Nucleus accumbens (tissue), 56 donors: ENCODE measurements at places on chromosomes 11 and 22.

DNA sequence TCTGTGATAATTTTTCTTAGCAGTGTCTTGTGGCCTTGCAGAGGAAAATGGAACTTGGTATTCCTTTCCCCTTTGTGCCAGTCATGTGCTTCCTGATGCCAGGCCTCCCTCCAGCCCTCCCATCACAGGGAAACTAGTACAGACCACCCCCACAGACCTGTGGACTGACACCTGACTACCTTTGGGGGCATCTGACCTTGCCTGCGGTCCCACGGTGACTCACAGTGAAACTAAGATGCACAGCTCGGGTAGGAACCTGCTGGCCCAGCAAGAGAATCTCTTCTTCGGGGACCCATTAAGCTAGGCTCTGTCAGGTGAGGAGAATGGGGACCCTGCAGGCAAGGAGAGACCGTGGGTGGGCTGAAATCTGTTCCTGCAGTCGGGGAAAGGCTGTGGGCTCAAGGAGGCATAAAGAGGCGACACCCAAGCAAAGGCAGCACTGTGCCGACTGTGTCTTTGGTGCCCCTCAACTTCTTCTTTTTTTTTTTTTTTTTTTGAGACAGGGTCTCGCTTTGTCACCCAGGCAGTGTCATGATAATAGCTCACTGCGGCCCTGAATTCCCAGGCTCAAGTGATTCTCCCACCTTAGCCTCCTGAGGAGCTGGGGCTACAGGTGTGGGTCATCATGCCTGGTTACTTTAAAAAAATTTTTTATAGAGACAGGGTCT is 20.8 kb upstream of the PEX26 start:
- peak; percentile 14 for DNase-seq

- DNase-seq: no peak
Measured at GRCh38 chr11:116689413-116690127, 83.2 kb downstream of the BUD13 start.

DNA sequence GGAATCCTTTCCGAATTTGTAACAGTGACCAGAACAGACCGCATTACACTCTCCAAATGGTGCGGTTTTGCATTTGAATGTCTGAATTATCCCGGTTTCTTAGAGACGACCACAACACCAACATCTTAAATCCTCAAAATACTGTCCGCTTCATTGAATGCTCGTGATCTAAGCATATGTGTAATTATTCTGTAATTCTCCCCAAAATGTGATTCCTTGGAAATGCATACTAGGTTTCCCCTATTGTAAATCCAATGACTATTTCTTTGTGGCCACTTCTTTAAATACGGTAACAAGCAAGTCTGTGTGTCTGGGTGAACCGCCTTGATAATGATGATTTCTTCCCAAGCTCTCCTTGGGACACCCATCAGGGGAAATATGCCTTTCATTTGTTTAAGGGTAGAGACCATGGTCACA is 87.3 kb upstream of the DBX1 start:
- DNase-seq: no peak

DNA sequence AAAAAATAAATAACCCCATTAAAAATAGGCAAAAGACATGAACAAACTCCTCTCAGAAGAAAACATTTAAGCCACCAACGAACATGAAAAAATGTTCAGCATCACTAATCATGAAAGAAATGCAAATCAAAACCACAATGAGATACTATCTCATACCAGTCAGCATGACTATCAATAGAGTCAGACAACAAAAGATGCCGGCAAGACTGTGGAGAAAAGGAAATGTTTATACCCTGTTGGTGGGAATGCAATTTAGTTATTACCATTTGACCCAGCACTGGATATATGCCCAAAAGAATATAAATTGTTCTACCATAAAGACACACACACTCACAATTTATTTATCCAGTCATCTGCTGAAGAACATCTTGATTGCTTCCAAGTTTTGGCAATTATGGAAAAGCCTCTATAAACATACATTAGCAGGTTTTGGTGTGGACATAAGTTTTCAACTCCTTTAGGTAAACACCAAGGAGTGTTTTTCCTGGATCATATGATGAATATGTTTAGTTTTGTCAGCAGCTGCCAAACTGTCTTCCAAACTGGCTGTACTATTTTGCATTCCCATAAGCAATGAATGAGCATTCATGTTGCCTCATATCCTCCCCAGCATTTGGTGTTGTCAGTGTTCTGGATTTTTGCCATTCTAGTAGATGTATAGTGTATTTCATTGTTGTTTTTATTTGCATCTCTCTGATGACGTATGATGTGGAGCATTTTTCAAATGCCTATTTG is 28.0 kb downstream of the OR8D1 start:
- DNase-seq: no peak

GRCh38 chr11:486189-486588 is 20.9 kb downstream of the RNH1 start:
- no peak for DNase-seq

GRCh38 chr11:59601788-59602187 is 13.8 kb downstream of the OSBP start:
- no peak for DNase-seq

DNA sequence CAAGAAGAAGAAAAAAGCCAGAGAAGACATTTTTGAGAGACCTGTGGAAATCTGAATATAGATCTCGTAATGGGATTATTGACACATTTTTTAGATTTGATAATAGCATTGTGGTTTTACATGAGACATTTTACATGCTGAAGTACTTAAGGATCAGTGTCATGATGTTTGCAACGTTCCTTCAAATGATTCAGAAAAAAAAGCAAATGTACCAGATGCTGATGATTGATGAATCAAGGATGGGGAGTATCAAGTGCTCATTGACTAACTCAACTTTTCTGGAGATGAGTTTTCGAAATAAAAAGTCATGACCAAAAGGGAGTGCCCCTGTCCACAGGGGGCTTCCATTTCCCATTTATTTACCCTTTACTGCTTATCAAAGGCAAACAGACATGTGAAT is 207.0 kb upstream of the SORL1-AS1 start:
- DNase-seq: no peak

DNA sequence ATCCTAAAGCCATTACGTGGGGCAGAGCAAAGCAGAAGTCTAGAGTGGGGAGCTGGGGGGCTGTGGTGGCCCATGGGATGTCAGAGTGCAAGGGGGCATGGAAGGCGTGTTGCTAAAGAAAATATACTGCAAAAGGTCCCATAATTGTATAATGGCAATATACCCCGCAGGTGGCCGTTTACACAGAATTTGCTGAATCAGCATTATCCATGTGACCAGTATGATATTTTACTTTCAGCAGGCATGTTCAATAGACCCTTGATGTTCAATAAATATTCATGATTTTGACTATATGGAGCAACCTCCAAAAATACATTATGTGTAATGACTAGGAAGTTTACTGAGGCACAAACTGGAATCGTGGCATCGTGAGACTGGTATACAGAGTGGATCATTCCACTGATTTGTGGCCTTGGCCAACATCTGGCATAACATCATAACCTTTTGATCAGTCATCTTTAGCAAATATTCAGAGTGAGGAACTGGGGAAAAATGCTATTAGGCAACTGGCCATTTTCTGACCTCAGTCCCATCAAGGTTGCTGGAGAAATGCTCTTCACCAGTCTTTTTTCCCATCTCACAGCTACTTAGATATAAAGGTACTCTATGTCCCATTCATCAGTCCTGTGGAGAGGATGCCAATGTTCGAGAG is 29.3 kb upstream of the PPP2R1B start:
- DNase-seq: no peak

DNA sequence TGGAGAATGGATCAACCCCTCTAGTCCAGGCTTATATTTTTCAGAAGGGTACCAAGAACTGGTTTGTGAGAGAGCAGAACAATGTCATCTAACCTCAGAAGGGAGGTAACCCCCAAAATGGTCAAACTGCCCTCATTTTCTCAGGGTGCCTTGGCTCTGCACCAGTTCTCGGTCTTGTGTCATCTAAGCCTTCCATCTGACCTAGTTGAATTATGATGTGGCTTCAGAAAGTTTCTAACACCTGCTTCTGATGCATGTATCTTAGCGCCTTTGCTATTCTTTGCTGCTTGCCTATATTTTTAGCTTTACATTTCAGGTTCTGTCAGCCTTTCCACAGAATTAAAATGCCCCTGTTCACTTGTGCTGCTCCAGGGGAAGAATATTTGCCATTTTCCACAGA is 91.7 kb upstream of the E2F8 start:
- no peak for DNase-seq

GRCh38 chr11:117475716-117476530 is 148.3 kb downstream of the CEP164 start:
- DNase-seq: no peak

- no peak for DNase-seq
Measured at GRCh38 chr11:12185914-12186313, 75.5 kb downstream of the MICAL2 start.

DNA sequence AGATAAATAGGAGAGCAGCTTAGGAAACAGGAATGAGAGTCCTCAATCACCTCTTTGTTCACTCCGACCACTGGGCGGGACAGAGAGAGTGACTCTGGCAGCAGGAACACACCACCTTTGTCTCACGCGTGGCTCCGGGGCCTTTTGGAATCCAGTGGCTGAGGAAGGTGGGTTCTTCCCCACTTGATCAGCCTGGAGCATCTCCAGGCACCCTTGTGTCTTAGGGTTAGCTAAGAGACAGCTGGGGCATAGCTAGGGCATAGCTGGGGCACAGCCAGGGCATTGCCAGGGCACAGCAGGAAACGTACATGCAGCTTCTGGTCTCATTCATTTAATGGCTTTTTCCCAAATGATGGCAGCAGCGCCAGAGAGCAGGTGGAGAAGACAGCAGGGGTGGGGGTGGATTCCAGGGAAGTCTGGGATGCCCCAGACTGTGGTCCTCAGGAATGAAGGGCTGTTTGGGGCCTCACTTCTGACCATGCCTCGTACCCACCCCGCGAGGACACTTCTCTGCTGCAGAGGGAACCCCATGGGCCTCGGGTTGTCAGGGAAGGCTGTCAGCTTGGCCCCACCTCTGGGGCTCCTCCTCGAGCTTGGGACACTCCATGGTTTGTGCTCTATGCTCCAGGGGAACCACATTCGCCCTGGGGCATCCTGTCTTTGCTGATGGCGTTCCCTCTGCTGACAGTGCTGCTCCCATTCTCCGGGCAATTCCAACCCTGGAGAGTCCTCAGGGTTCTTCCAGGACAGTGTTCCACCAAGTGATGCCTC is 30.4 kb upstream of the SHANK2 start:
- DNase-seq: no peak

DNA sequence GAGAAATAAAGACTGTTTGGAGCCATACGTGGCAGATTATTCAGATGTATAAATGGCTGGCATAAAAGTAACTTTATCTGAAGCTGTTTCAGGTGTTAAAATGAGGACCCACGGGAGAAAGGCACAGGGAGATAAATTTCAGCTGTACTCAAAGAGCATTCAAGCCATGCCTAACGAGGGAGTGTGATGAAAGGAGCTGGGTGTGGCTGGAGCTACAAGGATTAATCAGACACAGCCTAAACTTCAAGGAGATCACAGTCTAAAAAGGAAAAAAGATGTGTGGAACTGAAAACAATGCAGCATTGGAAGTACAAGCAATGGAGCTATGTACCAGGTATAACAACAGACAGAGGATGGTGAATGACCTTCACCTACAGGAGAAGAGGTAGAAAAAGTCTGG is 120.8 kb upstream of the APOA1 start:
- DNase-seq: no peak

- DNase-seq: no peak
Measured at GRCh38 chr22:46764140-46764680, 1.8 kb downstream of the TBC1D22A start.

DNA sequence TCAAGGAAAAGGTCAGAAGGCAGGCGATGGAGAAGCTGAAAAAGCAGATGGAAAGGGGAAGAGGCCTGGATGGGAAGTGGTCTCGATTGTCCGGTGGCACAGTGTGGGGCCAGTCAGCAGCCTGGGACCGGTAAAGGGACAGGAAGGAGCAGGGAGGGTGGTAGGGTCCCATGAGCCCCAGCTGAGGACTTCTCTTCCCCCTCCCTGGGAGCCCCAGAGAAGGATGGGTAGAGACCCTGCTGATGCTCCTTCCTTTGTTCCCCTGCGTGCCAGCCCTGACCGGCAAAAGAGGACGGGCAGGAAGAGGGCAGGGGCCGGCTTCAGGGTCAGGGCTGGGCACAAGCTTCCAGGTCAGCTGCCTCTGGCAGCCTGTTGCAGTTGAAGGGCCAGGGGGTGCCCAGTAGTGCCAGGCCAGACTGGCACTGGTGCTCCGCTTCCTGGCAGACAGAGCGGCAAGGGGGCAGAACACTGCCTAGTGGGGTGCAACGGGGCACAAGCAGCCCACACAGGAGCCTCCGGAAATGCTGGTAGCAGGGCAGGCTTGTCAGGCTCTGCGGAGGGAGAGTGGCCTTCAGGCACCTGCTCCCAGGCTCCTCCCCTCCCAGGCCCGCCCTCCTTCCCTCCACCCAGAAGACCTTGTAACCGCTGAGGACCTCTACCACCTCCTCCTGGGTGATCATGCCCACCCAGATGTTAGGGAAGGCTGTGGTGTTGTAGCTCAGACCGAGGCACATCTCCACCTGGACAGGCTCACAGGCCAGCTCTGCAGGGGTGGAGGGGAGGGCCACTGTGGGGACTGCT is 739 bp upstream of the C1QTNF5 start:
- peak; percentile 45 for DNase-seq

DNA sequence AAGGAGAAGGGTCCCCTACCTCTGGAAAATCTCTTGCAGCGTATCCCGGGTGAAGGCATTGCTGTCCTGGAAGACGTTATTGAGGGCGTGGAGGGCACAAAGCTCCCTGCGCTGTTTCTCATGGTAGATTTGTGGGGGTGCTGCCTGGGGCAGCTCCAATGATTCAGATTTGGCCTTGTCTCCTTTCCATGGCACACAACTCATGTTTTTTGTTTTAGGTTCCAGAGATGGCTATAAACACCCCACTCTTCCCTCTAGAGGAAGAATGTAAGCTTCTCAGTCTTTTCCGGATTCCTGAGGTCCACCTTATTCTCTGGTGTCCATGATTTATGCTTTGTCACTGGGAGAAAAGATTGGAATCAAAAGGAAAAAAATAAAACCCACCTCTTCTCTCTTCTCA is 959 bp downstream of the JOSD1 start:
- no peak for DNase-seq

DNA sequence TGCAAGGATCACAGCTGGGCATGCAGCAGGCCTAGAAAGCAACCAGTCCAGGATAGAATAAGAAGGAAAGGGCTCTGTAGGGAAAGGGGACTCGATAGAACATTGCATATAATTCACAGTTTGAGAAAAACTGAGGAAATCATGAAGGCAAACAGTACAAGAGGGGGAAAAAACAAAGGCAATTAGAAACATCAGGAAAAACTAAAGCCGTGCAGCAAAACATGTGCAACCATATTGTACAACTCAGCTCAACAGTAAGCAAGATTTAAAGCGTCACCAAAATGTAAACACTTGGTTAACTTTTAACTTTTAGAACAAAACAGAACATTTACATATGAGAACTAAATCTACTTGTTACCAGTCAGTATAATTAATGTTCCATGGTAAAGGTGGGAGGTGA is 8.5 kb downstream of the APOL3 start:
- no peak for DNase-seq

- DNase-seq: no peak
Measured at GRCh38 chr11:92955860-92956259, 13.6 kb upstream of the MTNR1B start.

GRCh38 chr11:47944632-47945031 is 35.7 kb upstream of the PTPRJ start:
- DNase-seq: no peak
